ENCODE measurements at places on chromosomes 5 and 9.

GRCh38 chr9:124205686-124206352 is 51.9 kb upstream of the NEK6 start:
- no peak for DNase-seq

- no peak for DNase-seq
These were observed 291.2 kb downstream of the ADAMTS6 start for GRCh38 chr5:65190328-65191053.

DNA sequence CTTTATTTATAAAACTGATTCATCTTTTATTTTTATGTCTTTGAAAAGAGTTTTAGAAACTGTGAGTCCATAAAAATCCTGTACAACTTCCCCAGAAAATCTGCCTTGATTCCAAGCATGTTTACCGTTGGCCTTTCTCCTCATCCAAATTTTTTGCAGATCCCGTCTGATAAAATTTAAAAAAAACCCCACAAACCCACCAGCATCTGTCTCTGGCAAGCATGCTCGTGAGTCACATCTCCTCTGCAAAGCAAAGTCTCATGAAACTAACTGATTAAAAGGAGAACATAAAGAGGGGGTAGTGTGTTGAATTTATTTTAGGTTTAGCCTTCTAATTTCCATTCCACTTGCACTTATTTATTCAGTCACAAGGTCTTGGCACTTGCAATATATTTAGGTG is 109.4 kb downstream of the MAT2B start:
- DNase-seq: no peak

- peak; percentile 85 for DNase-seq
These were observed at the start of gene RECK for GRCh38 chr9:36036780-36037548. TSS of gene RECK (plus strand) at chr9:36036913. CDS start at chr9:36036999, 86 bp downstream.

DNA sequence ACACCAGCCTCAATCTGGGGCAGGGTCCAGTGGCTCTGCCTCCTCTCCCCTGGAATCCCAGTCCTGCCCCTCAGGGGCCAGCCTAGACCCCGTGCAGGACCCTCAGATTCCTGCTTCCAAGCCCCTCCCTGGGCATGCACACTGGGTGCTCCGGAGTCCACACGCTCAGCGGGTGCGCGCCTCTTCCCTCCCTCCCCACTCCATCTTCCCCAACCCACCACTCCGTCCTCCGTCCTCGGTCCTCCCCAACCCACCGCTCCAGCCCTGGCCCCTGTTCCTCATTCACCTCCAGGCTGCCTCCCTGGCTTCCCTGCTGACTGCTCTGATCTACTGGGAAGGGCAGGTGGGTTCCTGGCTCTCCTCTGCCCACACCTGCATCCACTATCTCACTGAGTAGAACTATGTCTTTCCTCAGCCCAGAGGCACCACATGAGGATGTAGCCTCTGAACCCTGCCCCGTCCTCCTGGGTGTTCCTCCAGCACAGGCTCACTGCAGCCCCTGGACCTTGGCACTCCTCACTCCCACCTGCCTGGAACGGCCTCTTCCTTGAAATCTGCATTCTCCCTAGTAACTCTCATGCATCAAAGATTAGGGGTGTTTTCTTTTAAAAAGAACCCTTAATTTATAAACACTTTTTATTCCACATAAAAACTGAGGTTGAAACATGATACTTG is 92.8 kb downstream of the CAMSAP1 start:
- DNase-seq: no peak

GRCh38 chr9:72533322-72533721 is 11.9 kb downstream of the TMC1 start:
- no peak for DNase-seq

DNA sequence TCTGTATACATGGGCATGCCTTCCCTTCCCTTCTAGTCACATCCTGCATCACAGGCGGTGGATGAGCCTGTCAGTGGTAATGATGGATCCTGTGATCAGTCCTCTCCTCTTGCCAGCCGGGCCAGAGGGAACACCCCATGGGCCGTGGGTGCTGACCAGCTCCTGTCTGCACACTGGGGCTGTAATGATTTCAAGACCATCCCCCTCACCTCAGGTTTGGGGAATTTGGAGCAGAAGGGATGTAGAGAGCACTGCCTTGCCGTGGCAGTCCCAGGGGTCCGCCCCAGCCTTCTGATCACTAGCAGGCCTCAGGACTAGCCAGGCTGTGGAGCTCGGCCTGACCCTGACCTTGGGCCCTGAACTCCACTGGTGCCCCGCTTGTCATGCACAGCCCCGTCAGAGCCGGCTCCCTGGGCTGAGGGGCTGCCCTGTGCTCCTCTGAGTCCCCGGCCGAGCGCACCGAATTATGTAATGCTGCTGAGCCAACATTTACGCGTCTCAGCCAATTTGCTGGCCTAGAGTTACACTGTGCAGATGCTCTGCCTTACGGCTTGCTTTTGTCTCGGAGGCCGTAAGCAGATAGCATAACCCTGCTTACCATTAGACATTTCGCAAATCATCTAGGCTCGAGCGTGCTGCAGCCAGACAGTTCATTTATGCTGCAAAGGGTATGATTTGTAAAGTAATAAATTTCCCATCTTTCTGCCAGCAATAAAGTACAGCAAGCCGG is 155.3 kb downstream of the MACROH2A1 start:
- DNase-seq: no peak

GRCh38 chr9:129352146-129352865 is 174.2 kb upstream of the IER5L start:
- DNase-seq: no peak
